Activated T-cell treated with anti-CD3 and anti-CD28 coated beads, Interleukin-2, amount 50 U/mL, for 72 hours (primary cell): ENCODE measurements at places on chromosomes 2 and 18.

- H3K36me3 ChIP-seq: no peaks in the 10 kb centered on the region
- no peaks in the 10 kb centered on the region for H3K4me1 ChIP-seq
- no peak overlapping the region for H3K4me3 ChIP-seq
- DNase-seq: no peak
- no peak overlapping the region for H3K27ac ChIP-seq
These were observed 12.0 kb downstream of the LRRC30 start for GRCh38 chr18:7242926-7243325.

- no peak for DNase-seq
- H3K4me1 ChIP-seq: no peaks in the 10 kb centered on the region
These were observed 285.7 kb upstream of the UBE2E3 start for GRCh38 chr2:180694445-180695421.

- H3K4me1 ChIP-seq: peaks cover 41% of the 10 kb centered on the region
- no peaks in the 10 kb centered on the region for H3K36me3 ChIP-seq
- peak; percentile 66 for DNase-seq
- H3K4me3 ChIP-seq: peak within 1 kb of the TSS; percentile 92
- H3K27me3 ChIP-seq: peaks cover 15% of the 10 kb centered on the region
- H3K27ac ChIP-seq: no peak within 1 kb of the TSS
These were observed at the start of gene IRS1 for GRCh38 chr2:226799211-226799975. TSS of gene IRS1 (minus strand) at chr2:226799820. CDS start at chr2:226798738, 1,082 bp downstream.

- DNase-seq: no peak
- no peak overlapping the region for H3K27ac ChIP-seq
- no peaks in the 10 kb centered on the region for H3K27me3 ChIP-seq
- H3K4me3 ChIP-seq: no peak overlapping the region
- H3K36me3 ChIP-seq: no peaks in the 10 kb centered on the region
- H3K4me1 ChIP-seq: no peaks in the 10 kb centered on the region
These were observed 18.4 kb downstream of the SCN9A start for GRCh38 chr2:166357068-166357949.

DNA sequence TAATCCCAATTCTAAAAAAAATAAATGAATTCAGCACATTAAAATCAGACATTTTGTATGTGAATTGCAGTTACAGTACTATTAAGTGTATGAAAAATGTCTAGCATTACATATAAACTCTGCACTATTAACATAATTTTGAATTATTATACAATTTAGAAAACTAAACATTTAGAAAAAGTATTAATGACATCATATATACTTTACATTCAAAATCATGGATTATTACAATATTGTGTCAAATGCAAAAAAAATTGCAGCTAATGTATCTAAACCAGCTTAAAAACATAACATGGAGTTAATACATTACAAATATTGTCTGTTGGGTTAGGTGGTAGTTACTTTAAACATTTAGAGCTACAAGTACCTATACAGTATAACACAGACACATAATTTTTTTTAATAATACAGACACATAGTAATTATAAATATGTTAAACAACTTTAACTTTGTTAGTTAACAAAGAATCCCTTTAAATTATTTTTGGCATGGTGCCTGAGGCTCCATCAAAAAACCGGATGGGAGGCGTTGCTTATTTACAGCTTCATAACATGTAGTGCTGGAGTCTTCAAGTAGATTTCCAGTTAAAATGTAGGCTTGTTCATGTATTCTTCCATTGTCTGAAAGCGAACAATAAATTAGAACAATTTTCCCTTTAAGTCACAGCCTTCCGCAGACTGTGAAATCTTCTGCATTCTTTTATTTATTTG, 79.1 kb downstream of the AP1S3 start:
- H3K27ac ChIP-seq: no peak overlapping the region
- DNase-seq: no peak
- H3K36me3 ChIP-seq: no peaks in the 10 kb centered on the region
- no peaks in the 10 kb centered on the region for H3K27me3 ChIP-seq
- peaks cover 27% of the 10 kb centered on the region for H3K4me1 ChIP-seq

GRCh38 chr2:149857344-149857743, 269.8 kb upstream of the MMADHC start:
- no peaks in the 10 kb centered on the region for H3K4me1 ChIP-seq
- H3K4me3 ChIP-seq: no peak overlapping the region
- no peak overlapping the region for H3K27ac ChIP-seq
- H3K36me3 ChIP-seq: no peaks in the 10 kb centered on the region
- no peaks in the 10 kb centered on the region for H3K27me3 ChIP-seq

GRCh38 chr2:215899141-215900074, 113.9 kb downstream of the MREG start:
- H3K27ac ChIP-seq: no peak overlapping the region
- DNase-seq: no peak
- no peaks in the 10 kb centered on the region for H3K36me3 ChIP-seq
- peaks cover 30% of the 10 kb centered on the region for H3K27me3 ChIP-seq
- H3K4me1 ChIP-seq: peaks cover 5% of the 10 kb centered on the region

DNA sequence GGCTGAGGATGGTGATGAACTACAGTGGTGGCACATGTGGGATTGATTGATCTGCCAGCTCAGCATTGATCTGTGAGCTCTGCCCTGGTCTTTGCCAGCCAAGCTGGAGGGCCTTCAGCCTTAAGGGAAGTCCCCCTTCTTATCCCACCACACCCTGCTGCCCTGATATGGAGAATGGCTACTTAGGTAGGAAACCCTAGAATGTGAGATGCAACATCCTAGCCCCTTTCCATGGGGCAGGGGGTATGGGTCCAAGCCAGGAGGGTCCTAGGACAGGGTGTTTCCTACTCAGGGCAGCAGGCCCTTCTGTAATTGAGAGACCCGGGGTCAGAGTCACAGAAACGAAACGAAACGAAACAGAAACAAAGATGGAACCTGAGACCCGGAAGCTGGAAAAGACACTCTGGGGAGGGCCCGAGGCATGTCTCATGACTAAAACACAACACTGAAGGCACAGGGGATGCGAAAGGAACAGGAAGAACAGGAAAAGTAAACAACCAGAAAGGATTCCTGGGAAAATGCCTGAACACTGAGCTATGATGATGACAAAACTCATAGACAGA, 16.9 kb upstream of the SULT1C2 start:
- no peaks in the 10 kb centered on the region for H3K36me3 ChIP-seq
- H3K27me3 ChIP-seq: peaks cover 8% of the 10 kb centered on the region
- no peaks in the 10 kb centered on the region for H3K4me1 ChIP-seq
- no peak overlapping the region for H3K4me3 ChIP-seq
- H3K27ac ChIP-seq: no peak overlapping the region

- peaks cover 15% of the 10 kb centered on the region for H3K4me1 ChIP-seq
- no peak overlapping the region for H3K4me3 ChIP-seq
- no peak for DNase-seq
- no peak overlapping the region for H3K27ac ChIP-seq
- no peaks in the 10 kb centered on the region for H3K27me3 ChIP-seq
These were observed 42.4 kb downstream of the CYB5A start for GRCh38 chr18:74249181-74249968.

- no peak overlapping the region for H3K4me3 ChIP-seq
- no peaks in the 10 kb centered on the region for H3K36me3 ChIP-seq
- peaks cover 8% of the 10 kb centered on the region for H3K27me3 ChIP-seq
- H3K4me1 ChIP-seq: no peaks in the 10 kb centered on the region
These were observed 17.7 kb downstream of the SERPINB12 start for GRCh38 chr18:63559567-63560491.

GRCh38 chr2:160039166-160039903, 23.1 kb downstream of the PLA2R1 start:
- H3K4me1 ChIP-seq: peaks cover 22% of the 10 kb centered on the region
- no peak overlapping the region for H3K4me3 ChIP-seq
- H3K36me3 ChIP-seq: no peaks in the 10 kb centered on the region
- DNase-seq: no peak
- H3K27me3 ChIP-seq: peaks cover 7% of the 10 kb centered on the region

DNA sequence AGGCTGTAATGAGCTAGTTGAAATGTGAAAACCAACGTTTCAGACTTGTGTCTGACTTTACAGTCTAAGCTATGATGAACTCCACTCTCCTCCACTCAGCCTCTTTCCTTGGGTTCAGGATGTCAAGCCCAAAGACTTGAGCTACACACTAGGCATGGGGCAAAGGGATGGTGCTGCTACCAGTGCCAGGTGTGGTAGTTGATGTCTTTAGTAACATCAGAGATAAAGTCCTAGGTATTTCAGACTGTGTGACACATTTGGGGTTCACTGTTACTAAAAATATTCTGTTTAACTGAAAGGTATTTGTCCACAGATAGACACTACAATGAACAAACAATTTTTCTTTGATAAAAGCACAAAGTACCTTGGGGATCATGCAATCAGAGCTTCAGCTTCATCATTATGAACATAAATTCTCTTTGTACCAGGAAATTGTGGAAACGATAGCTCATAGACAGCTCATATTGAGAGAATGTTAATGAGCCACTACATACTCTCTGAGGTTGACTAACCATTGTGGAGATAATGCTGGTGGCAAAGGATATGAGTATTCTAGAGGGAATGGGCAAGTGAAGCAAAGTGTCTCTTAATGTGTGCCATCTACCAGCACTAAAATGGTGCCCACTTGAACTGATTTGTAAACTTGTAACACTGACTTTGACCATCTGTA, 253.7 kb upstream of the THUMPD2 start:
- peak overlapping the region; percentile 35 for H3K4me3 ChIP-seq
- peak; percentile 8 for DNase-seq
- H3K27me3 ChIP-seq: peaks cover 7% of the 10 kb centered on the region
- H3K4me1 ChIP-seq: peaks cover 46% of the 10 kb centered on the region

DNA sequence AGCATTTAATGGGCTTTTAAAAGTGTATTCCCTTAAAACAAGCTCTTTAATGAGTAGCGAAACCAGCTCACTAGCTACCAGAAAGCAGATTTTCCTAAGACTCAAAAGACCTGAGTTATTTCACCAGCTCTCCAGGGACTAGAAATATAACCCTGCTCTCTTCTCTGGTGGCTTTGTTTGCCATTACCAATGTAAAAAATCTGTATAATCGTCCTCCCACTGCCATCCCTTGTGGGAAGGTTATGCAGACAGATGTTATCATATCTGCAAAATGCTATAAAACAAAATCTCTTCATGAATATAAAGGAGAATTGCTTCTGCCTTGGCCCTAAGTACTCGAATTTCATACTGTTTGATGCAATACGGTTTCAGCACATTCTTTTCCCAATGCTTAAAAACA, 335.2 kb downstream of the NUP35 start:
- no peak overlapping the region for H3K27ac ChIP-seq
- H3K36me3 ChIP-seq: peaks cover 1% of the 10 kb centered on the region
- no peak for DNase-seq
- H3K4me3 ChIP-seq: no peak overlapping the region
- H3K27me3 ChIP-seq: no peaks in the 10 kb centered on the region

DNA sequence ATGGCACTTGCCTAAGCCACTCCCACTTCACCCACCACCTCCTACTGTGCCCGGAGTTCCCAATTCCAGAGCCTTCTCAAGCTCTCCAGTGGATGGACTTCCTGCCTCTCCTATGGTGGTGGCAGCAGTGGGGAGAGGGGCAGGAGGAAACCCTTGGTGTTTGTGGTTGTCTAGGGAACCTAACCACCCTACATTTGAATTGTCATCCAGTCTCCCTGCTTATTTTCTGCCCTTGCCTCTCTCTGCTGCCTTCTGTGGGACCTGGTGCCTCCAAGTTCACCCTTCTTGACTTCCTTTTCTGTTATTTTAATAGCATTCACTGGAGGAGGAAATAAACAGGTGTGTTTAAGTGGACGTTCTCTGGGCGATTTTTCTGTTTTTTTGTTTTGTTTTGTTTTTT, 50.0 kb upstream of the HPCAL1 start:
- no peak overlapping the region for H3K27ac ChIP-seq
- H3K27me3 ChIP-seq: no peaks in the 10 kb centered on the region
- peaks cover 4% of the 10 kb centered on the region for H3K36me3 ChIP-seq
- H3K4me3 ChIP-seq: no peak overlapping the region
- no peak for DNase-seq
- no peaks in the 10 kb centered on the region for H3K4me1 ChIP-seq

- no peak for DNase-seq
- no peak overlapping the region for H3K27ac ChIP-seq
- peaks cover 25% of the 10 kb centered on the region for H3K27me3 ChIP-seq
- no peak overlapping the region for H3K4me3 ChIP-seq
These were observed 13.4 kb upstream of the KCNG2 start for GRCh38 chr18:79784071-79784913.

- H3K36me3 ChIP-seq: no peaks in the 10 kb centered on the region
- H3K27ac ChIP-seq: no peak overlapping the region
- H3K4me3 ChIP-seq: no peak overlapping the region
- no peaks in the 10 kb centered on the region for H3K4me1 ChIP-seq
- H3K27me3 ChIP-seq: no peaks in the 10 kb centered on the region
- no peak for DNase-seq
These were observed 260.0 kb downstream of the ASXL3 start for GRCh38 chr18:33838054-33838453.

GRCh38 chr2:202046572-202046971, 12.9 kb downstream of the FZD7 start:
- H3K4me3 ChIP-seq: no peak overlapping the region
- H3K27ac ChIP-seq: no peak overlapping the region
- H3K36me3 ChIP-seq: no peaks in the 10 kb centered on the region
- H3K27me3 ChIP-seq: peaks cover 34% of the 10 kb centered on the region
- H3K4me1 ChIP-seq: no peaks in the 10 kb centered on the region

- H3K27me3 ChIP-seq: no peaks in the 10 kb centered on the region
- no peak overlapping the region for H3K27ac ChIP-seq
- no peak overlapping the region for H3K4me3 ChIP-seq
- DNase-seq: no peak
- peaks cover 13% of the 10 kb centered on the region for H3K36me3 ChIP-seq
These were observed 80.9 kb downstream of the GALNT1 start for GRCh38 chr18:35662293-35663062.

GRCh38 chr2:3468296-3468988, 50.9 kb downstream of the ADI1 start:
- no peaks in the 10 kb centered on the region for H3K27me3 ChIP-seq
- no peak overlapping the region for H3K27ac ChIP-seq
- H3K36me3 ChIP-seq: no peaks in the 10 kb centered on the region
- no peaks in the 10 kb centered on the region for H3K4me1 ChIP-seq
- DNase-seq: no peak

- H3K4me3 ChIP-seq: no peak overlapping the region
- H3K36me3 ChIP-seq: no peaks in the 10 kb centered on the region
- H3K27ac ChIP-seq: no peak overlapping the region
- no peak for DNase-seq
These were observed 186.3 kb downstream of the TCF4 start for GRCh38 chr18:55401638-55402191.

DNA sequence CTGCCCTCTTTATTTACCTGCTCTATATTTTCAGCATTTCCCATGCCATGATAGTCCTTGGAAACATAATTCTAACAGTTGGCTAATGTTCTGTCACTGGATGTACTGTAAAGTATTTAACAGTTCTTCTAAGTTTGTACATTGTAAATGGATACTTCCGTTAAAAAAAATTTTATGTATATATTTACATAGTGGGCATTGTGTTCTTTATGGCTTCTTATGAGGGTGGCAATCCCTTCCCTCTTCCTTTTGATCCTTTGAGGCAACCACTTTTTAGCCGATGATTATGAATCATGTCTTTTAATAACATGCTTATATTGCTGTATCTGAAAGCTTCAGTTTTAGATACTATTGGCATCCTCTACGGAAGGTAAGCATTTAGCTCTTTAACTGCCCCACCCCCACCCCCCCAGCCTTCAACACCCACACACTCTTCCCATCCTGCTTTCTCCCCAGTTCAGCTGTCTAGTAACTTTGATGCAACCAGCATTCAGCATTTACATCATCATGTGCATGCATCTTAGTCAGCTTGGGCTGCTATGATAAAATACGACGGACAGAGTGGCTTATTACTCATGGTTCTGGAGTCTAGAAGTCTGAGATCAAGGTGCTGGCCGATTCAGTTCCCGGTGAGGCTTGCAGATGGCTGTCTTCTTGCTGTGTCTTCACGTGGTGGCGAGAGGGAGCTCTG, 21.0 kb upstream of the EDAR start:
- H3K4me1 ChIP-seq: peaks cover 22% of the 10 kb centered on the region
- no peaks in the 10 kb centered on the region for H3K27me3 ChIP-seq
- peak overlapping the region; percentile 19 for H3K4me3 ChIP-seq
- peak; percentile 14 for DNase-seq
- no peaks in the 10 kb centered on the region for H3K36me3 ChIP-seq
